CD4-positive, alpha-beta T cell treated with Interleukin-6 at 100 ng/mL for 8 hours (primary cell): ENCODE measurements at places on chromosomes 2 and 18.

DNA sequence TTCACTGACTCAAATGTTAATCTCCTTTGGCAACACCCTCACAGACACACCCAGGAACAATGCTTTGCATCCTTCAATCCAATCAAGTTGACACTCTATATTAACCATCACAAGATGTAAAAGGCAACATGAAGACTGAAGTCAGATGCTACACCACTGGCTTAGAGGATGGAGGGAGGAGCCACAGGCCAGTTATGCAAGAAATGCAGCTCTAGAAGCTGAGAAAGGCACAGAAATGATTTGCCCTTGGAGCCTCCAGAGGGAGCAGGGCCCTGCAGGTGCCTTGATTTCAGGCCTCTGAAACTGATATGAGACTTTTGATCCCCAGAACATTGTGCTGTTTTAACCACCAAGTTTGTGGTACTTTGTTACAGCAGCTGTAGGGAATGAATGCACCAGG, 276.3 kb downstream of the KCNS3 start:
- no peak for DNase-seq

- no peak for DNase-seq
These were observed 8.5 kb upstream of the CYRIA start for GRCh38 chr2:16674154-16674553.

- DNase-seq = no peak
These were observed 145.4 kb upstream of the RIOK3 start for GRCh38 chr18:23307567-23308295.

DNA sequence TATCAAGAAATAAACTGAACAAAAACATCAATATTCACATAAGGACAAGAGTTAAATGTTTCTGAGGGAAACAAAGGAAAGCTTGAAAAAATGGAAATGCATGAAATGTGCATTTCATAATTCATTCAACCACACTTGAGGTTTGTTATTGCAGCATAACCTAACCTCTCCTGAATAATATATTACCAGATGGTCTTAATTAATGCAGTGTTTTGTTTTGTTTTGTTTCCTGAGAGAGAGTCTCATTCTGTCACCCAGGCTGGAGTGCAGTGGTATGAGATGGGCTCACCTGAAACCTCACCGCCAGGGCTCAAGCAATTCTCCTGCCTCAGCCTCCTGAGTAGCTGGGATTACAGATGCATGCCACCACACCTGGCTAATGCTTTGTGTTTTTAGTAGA, 139.9 kb upstream of the PIEZO2 start:
- DNase-seq = no peak

DNA sequence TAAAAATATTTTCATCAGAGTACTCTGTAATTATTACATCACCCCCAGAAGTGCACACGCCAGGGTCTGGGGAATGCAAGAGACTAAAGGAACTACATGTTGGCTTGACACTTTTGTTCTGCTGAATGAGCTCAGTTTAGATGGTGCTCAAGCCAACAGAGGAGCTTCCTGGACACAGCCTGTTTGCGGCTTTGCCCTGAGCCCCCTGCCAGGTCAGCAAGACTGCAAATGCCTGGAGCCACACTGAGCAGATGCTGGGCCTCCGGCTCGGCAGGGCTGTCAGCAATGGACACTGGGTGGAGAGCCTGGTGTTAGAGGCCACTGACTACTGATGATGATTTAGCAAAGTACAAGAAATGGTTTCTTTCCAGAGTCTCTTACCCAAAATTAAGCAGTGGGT, 31.9 kb downstream of the PTPN18 start:
- no peak for DNase-seq

- DNase-seq = no peak
These were observed 105.6 kb downstream of the TTC32 start for GRCh38 chr2:19796035-19796695.
